ENCODE measurements at places on chromosomes 4 and X.

- DNase-seq = no peak
These were observed 16.9 kb downstream of the LHFPL1 start for GRCh38 chrX:112662559-112663427.

DNA sequence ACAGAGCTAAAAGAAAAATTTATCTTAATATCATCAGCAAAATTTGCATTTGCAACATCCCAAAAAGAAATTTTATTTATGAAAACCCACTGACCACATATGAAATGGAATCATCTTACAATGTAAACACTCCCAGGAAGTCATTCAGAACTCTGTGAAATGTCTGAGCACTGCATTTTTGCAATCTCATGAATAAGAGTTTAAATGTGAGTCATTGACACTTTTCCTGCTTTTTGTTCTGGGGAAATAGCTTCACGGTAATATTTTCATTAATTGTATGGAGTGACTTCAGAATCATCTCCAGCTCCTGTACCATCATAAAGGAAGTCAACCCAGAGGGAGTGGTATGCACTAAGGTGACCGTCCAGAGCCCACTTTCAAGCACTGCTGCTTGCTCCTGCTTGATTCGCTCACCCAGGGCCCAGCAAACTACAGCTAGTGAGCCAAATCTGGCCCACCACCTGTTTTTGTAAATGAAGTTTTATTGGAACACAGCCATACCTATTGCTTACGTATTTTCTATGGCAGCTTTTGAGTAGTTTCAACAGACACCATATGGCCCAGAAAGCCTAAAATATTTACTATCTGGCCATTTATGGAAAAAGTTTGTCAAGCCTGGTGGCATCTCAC, 17.2 kb downstream of the EDNRA start:
- no peak for DNase-seq

GRCh38 chr4:115515772-115516171, 402.4 kb upstream of the NDST4 start:
- DNase-seq = no peak

- no peak for DNase-seq
These were observed 622.9 kb downstream of the PCDH7 start for GRCh38 chr4:31343061-31343460.

DNA sequence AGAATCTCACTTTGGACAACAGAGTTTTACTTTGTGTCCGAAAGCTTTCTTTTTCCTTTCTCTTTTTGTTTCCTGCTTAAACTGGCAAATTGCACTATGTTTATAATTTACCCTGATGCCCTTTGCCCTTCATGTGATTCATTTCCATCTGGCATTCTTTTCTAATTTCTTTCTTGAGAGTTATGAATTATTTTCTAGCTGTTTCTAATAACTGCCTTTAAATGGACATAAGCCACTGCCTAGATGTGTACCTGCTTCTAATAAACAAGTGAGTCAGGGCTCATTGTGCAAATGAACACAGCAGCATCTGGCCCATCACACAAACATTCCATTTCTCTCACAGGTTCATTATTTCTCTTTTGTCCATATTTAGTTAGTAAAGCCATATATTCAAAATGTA, 242.3 kb upstream of the GPRIN3 start:
- DNase-seq = no peak

GRCh38 chrX:83319023-83319422, 189.1 kb upstream of the POU3F4 start:
- DNase-seq = no peak

DNA sequence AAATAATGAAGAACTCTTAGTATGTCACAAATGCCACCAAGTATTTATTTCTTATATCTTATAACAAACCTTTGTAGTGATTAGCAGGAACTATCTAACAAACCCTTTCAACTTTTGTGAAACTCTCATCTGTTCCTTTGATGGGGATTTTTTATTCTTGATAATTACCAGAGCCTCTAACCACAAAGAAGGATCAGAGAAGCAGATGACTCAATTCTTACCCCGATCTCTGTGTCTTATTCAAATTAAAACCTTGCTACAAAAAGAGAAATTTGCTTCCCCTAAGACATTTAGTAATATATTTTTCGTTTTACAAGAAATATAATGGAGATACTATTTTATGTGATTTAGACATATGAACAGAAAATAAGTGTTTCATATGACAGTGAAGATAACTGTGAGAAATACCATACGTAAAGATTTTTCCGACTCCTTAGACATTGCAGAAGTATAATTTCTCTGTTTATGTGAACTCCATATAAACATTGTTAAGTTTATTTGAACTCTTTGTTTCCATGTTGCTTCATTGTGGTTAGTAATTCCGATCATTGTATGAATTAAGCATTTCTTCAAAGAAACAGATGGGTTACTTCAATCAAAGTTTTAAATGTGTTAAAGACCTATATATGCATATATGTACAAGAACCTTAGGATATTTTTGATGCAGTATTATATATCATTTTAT, 205.4 kb downstream of the CFAP299 start:
- DNase-seq = peak; percentile 37

- no peak for DNase-seq
These were observed 964 bp upstream of the GPR82 start for GRCh38 chrX:41722816-41723618.

- no peak for DNase-seq
These were observed 31.6 kb downstream of the SMIM10L2A start for GRCh38 chrX:135453381-135453780.

GRCh38 chr4:75107755-75108612, 175.1 kb downstream of the PARM1 start:
- DNase-seq = no peak

- DNase-seq = no peak
These were observed 65.3 kb downstream of the HPRT1 start for GRCh38 chrX:134525086-134525792.

- no peak for DNase-seq
These were observed 1.7 kb upstream of the KCNE5 start for GRCh38 chrX:109626637-109627036.

DNA sequence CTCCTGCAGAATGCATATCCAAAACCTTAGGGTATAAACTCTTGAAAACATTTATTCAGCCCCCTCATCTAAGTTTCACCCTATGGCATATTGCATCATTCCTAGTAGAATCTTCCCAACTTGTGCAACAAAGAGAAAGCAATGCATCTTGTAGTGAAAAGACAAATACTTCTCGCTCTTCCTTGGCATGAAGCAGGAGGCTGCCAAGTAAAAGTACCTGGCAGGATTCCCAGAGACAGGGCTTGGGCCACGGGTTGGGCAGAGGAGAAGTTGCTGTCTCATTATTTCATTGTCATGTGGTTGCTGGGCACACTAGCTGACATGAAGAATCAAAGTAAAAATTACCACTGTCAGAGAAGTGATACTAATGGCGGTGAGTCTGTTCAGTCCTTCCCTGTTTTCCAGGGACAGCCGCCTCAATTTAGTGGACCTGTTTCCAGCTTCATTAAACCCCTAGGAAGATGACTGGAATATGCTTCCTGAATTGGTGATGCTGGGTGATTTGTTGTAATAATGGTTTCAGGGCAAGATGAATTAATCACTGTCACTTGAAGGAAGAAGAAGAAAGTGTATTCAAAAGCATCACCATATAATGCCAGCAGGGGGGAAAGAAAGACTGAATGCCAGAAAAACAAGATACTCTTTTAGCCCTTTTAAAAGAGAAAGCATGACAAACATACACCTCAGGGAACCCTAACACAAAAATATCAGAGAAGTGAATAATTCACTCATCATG, 380.5 kb upstream of the IGFBP7 start:
- no peak for DNase-seq

DNA sequence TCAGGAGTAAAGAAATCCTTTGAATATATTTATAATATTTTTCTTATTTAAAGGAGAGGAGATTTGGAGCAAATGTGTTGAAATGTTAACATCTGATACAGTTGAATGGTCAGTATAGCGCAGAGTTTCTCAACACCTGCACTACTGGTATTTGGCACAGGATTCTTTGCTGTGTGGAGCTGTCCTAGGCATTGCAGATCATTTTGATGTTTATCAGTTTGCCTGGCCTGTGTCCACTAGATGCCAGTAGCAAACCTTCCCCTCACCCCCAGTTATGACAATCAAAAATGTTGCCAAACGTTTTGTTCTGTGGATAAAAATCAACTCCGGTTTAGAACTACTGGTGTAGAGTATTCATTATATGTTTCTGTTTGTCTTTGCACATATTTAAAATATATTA, 765.3 kb upstream of the SLIT2 start:
- no peak for DNase-seq

GRCh38 chr4:55859711-55860110, 6.3 kb downstream of the EXOC1 start:
- DNase-seq = no peak

Measured in CD4-positive, alpha-beta T cell treated with Interleukin-17A for 1 hour (primary cell).